Testis (tissue), 5 donors: ENCODE measurements at places on chromosomes 1 and 21.

DNA sequence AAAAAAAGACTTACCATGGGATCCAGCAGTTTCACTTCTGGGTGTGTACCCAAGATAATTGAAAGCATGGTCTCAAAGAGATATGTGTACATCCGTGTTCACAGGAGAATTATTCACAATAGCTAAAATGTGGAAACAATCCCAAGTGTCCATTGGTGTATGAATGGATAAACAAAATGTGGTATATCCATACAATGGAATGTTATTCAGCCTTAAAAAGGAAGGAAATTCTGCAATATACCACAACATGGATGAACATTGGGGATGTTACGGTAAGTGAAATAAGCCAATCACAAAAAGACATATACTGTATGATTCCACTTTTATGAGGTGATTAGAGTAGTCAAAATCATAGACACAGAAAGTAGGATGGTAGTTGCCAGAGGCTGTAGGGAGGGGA, 7.0 kb upstream of the TUT4 start:
- no peak for DNase-seq

DNA sequence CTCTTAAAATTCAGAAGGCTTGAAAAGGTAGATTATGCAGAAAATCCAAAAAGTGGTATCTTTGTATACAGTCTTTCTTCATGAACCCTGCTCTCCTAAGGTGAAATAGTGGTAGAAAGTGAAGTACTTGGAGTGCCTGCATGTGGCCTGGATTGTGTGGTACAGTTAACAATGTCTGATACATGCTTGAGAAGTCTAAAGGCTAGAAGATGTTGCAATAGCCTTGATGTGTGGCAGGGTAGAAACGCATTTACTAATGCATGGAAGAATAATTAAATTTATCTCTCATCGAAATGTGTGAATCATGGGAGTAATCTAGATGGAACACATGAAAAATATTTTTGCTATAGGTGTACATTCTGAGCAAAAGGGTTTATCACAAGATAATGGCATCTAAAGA, 1632.3 kb upstream of the B3GALT2 start:
- DNase-seq = no peak

DNA sequence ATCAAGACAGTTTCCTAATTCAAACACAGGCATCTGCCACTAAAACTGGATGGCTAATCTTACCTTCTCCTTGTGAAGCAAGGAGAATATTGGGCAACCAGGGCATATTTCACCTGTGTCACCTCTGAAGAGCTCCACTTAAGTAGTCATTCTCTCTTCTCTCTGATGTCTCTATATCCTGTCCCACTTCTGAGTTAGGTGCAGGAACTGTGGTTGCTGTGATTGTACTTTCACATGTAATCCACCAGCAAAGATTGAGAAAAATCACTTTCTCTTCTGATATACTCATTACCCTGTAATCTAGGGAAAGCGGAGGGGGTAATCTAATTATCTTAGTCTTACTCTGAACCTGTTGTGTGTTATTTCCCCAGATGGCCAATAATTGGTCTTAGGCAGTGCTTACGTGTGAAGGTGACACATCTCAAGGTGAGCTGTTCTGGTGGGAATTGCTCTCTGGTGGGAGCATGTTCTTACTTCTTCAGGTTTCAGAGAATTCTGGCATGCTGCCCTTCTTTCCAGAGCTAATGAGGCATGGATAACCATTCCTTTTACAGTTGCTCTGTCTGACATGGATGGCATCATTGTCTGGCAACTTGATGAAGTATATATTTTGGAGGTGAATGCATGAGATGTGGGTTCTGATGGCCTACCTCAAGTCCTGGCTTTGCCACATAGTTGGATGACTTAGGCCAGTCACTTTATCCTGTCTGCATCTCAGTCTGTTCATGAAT, 12.0 kb downstream of the XCL2 start:
- DNase-seq = no peak

DNA sequence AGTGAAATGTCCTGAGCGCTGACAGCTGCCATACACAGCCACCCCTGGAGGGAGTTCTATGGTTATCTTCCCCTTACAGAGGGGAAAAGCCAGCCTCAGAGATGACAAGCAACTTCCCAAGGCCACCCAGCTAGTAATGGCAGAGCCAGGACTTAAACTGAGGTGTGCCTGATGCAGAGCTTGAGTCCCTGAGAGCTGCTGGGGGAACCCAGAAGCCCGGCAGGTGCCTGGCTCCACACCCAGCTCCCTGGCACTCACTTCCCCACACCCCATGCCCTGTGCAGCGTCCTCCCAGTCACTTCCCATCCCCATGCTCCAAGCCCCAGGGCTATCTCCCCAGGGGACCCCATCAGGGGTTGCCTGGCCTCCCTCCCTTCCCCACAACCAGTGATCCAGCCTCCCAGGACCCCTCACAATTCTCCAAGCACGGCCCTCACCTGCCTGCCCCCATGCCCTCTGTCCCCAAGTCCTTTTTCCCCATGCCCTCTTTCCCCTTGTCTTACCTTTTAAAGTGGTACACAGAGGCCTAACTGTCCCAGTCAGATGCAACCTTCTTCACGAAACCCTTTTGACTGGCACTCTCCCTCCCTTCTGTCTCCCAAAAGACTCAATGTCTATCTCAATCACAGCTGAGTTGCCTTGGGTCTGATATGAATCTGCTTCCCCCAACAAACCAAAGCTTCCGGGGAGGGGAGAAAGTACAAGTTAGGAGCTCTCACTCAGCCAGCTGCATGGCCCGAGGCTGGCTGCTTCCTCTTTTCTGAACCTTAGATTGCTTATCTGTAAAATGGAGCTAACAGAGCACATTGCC, 39.8 kb upstream of the LRP8 start:
- DNase-seq = peak; percentile 14

DNA sequence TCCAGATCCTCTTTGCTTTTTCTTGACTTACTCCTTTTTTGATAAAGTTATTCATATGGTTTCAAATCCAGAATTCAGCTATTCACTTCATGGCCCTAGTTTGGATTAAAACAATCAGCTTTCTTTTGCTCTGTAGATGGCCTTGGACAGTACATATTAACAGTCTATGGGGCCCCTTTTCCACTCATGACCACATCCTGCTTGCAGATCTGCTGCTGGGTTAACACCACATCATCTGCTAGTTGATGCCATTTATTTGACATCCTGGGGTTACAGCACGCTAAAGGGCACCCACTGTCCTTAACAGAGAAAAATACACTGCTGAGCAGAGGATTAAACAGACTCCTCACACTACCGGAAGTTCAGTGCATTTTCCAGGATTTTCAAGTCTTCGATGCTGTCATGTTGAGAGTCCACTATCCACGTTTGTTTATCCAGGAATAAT, 941 bp upstream of the IFI16 start:
- DNase-seq = no peak

- no peak for DNase-seq
These were observed 29.0 kb downstream of the MRPL39 start for GRCh38 chr21:25578056-25578961.

DNA sequence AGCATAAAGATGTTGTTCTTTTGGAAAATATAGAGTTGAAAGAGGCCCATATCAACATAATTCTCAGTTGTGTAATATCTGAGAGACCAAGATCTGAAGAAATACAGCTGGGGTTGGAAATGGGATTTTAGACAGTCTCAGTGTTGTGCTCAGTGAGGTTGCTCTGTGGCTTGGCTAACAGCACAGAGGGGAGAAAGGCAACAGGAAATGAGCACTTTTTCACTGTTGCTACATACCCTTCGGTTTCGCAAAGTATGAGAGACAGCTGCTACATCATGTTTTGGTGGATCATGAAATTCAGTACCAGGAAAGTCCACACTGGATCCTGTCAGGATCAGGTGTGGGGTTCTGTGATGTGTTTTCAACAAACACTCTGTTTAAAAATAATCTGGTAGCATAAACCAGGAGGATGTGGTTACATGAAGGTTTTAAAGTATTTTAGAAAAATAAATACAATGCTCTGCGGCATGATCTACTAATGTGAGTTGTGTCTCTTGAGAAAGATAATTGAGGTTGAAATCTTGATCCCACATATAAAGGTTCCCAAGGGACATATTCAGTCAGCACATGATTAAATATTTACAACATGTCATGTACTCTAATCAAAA, 7.0 kb upstream of the GPR88 start:
- DNase-seq = no peak
